Skin of body (tissue), 3 donors: ENCODE measurements at places on chromosomes 1 and 21. TPM values are rescaled to one million over a fixed set of nuclear protein-coding genes. Genes with fewer than 3 reads are reported as not detected.
A peak's percentile ranks its signal among the peaks of the same experiment; 100 is the strongest.

PCP4 gene
- not detected for total RNA-seq

SPATA1 gene
- 0.79 TPM for total RNA-seq

CSF1 gene
- total RNA-seq: 9.8 TPM

ADAMTS4 gene
- total RNA-seq: 6.8 TPM

VANGL2 gene
- 11.0 TPM for total RNA-seq

DMRTA2 gene
- total RNA-seq: not detected

KANK4 gene
- total RNA-seq: 10.1 TPM

TRNP1 gene
- total RNA-seq: 4.0 TPM

ANGPTL3 gene
- not detected for total RNA-seq

LCE1F gene
- not detected for total RNA-seq

KRTAP19-1 gene
- total RNA-seq: 11.4 TPM

TDRKH gene
- total RNA-seq: 6.0 TPM

BMP8A gene
- 1.3 TPM for total RNA-seq

NCAM2 gene
- total RNA-seq: 7.1 TPM

SEMA6C gene
- total RNA-seq: 10.7 TPM

SYT14 gene
- total RNA-seq: 1.2 TPM

GRCh38 chr1:156746406-156746727 lies 5.1 kb downstream of the HDGF start:
- no peak for DNase-seq

DNA sequence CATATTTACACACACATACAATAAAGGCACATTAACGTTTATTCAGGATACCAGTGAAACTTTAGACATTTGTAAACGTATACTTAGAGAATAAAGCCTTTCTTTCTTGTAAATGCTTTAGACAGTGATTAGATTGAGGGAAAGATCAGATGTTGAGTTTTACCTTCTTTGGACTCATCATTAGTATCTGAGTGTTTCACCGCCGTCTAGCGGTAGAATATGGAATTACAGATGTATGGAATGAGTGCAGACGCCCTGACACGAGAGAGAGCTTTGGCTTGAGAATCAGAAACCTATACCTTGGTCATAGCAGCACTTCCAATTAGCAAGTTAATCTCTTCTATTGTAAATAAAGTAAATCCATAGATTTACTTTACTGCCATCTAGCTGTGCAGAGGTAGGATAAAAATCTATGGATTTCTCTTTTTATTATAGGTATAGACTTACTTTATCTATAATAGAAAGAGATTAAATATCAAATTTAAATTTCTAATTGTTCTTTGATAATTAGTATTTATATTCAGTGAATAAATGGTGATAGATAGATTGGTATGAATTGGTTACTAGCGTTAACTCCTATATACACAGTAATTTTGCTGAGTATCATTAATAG lies 12.6 kb downstream of the FLG2 start:
- DNase-seq: peak; percentile 10

DNA sequence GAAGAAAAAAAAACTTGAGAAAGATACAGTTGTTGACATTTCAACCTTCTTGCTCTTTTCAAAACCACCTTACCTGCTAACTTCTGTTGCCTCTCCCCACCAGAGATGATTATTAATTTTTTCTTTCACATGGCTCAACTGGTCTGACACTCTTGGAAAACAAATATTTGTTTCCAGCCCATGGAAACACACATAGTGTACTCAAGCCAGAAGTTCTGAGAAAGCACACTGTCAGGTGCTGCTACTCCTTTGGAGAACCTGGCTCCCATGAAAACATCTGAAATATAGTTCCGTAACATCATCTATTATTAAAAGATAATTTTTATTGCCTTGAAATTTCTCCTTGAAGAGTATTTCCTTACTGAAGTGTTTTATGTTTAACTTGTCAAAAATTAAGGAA lies 145.0 kb upstream of the C1orf105 start:
- DNase-seq: no peak

- DNase-seq: no peak
Measured at GRCh38 chr1:153960206-153960605, 1.8 kb upstream of the CRTC2 start.

DNA sequence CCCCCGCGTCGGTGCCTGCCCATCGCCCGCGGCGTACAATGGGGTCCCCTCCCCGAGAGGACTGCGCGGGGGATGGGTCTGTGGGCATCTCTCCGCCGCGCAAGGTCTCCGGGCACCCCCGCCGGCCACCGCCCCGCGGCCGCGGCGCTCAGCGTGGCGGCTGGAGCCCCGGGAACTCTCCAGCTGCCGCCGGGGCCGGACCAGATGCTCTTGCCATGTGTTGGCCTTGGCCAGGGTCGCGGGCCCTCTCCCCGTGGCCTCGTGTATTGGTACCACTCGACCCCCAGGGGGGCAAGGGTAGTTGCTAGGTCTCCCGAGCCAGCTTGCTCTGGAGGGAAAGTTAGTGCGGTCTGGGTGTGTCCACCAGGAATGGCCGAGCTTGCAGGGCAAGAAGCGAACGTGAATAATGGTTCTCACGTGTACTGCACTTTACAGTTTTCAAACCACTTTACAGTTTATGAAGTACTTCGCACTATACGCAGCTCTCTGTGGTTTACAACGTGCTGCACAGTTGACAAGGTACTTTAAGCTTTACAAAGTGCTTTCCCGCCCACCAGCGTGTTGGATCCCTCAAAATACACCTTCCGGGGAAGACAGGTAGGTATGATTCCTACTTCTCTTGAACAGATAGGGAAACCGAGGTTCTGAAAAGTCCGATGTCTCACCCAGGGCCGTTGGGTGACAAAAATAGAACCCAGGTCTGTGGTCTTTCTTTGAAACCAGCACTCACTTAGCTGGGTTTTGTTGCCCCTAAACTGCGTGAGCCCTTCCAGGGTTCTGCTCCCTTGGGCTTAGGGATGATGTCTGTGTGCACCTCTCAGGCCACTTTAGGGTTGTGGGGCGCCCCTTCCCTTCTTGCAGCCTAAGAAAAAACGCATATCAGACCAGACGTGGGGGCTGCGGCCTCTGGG lies 1.2 kb downstream of the EPHB2 start:
- no peak for DNase-seq

DNA sequence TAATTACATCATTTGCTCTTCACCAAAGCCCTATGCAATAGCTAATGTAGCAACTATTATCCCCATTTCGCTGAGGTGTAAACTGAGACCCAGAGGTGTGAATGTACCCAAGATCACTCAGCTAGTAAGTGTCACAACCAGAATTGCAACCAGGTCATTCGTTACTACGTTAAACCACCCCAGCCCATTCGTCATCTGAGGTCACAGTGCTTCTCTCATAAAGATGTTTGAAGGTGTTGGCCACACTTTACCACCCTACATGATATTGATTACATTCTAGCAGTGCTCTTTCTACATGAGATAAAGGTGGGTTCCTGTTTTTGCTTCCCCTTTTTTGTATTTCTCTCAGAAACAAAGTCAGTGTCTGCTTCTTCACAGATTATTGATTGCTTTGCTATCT lies 195.3 kb downstream of the ZBTB18 start:
- no peak for DNase-seq

DNA sequence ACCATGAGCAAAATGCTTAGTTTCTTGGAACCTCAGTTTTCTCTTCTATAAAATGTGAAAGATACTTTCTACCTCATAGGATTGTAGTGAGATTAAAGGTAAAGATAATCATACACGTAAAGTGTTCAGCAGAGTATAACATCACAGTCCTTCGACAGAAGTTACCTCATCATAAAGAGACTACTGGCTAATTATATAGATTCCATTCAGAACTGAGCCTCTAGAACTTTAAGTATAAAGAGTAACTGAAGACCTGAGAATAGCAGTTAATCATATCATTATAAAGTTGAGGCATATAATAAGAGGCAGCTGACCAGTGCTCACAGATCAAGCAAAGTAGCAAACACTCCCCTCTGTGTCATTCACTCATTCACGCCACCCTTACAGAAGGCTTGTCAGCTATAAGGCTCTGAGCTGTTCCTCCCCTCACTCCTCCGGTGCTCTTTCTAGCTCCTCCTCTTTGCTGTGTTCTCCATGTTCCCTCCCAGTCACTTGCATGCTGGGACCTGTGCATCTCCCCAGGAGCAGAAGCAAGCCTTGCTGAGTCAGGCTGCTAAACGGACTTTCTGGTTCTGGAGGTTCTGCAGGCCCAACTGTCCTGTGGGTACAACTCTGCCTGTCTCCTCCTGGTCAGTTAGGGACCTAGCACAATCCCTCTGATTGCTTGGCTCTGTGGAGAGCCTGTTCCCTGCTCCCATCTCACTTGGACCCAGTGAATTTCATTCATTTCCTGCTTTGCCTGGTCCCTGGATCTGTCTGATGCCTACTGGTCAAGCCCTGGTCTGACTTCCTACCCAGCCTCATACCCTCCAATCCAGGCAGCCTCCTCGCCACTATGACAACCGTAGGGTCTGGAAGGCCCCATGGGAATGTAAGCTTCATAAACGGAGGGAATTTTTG lies 28.3 kb upstream of the LY9 start:
- DNase-seq: no peak

DNA sequence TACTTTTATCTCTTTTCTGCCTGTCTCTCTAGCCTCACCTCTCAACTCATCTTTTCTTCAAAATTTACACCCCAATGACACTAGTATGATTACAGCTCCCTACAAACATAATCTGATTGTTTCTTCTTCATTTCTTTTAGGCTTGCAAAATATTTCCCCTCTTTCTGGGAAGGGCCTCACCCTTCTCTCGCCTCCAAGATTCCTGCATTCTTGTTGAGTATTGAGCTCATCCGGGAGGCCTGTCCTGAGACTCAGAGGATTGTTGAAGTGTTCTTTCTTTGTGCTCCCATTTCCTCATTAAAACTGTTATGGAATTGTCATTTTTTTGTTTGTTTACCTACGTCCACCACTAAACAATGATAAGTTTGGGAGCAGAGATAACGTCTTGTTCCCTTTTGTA lies 99.1 kb upstream of the CHRM3 start:
- DNase-seq: no peak

DNA sequence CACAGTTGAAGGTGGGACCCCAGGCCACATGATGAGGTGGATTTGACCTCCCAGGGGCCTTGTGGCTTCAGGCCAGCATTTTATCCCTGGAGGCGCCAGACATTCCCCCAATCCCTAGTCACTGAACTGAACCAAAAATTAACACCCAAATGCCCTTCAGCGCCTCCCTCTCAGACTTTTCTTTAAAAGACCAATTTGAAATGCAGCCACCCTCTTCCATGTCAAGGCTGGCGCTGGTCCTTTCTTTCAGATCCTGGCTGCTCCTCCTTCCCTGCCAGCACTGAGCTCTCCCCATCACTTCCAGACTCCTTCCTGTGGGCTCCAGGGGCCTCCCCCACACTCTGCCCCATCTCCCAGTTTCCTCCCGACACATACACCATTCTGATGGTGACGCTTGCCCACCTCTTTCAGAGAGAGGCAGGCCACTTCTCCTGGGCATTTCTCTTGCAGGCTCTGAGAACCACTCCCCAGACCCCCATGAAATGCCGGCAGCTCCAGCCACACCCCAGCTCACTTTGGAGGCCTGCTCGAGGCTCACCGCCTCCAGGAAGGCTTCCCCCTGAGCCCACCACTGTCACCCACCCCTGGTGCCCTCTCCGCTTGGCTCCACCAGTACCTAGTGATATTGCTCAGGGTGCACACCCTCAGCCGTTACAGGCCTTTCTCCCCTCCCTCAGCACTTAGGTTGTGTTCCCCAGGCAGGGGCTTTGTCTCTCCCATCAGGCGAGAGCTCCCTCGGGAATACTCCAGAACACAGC lies 27.0 kb downstream of the NAV1 start:
- DNase-seq: no peak

DNA sequence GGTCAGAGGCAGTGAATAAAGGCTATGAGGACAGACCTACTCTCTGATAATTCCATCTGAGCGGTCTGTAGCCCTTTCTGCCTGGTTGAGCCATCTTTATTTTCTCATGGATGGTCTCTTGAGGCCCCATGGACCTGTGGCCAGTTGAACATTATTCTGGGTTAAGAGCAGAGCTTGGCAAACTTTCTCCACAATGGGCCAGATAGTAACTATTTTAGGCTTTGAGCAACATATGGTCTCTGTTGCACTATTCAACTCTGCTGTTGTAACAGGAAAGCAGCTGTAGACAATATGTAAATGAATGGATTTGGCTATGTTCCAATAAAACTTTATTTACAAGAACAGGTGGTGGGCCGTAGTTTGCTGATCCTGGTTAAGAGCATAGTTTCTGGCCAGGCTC lies 62.7 kb downstream of the KAZN start:
- peak; percentile 72 for DNase-seq

GRCh38 chr1:93616996-93617669 lies 64.5 kb downstream of the BCAR3 start:
- no peak for DNase-seq

DNA sequence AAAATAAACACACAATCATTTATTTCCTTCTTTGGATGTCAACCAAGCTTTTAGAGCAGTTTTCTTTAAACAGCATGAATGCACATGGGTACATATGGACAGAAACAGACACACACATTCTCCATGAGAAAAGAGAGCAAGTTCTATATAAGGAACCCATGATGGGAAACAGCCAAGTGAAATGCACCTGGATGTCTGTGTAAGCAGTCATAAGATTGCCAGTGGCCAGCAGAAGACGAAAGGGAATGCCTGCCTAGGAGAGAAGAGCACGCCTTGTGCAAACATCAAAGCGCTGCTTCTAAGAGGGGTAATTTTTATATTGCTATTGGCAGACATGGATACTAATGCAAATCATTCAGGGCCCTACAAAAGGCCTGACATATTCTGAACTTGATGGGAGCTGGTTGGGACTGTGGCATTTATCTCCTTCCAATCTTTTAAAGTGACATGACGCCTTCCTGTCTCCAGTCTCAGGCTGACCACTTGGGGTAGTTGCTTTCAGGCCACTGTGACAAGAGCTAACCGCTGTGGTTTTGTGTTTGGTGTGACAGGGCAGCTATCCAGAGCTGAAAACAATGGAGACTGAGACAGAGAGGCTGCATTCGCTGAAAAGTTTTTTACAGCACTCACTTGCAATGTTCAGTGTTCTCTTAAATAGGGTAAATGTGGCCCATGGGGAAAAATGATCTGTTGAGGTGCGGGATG lies 75.0 kb upstream of the DPT start:
- no peak for DNase-seq

DNA sequence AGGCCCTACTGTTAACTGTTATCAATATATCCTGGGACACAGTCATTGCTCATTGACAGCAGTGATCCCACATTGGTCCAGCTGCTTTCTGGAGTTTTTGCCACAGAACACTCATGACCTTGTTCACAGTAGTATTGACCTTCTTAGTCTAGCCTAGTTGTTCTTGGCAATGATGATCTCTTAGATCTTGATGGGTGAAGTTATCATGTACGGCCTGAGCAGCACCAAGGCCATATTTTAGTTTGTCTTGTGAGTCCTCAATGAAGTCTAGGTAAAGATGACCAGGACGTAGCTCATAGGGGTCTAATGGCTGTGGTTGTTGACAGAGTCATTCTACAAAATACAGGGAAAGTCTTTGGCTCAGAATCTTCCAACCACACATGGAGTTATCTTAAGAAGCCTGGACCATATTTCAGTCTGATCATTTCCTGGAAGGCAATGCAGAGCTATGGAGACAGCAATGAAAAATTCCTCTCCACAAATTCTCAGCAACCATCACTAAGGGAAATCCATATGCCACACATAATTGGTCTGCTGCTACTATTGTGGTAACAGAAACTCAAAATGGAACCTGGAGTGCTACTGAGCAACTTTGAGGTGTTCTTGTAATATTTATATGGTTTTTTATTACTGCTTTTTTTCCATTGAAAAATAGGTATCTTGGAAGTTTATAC lies 279.6 kb downstream of the GRIK1 start:
- DNase-seq: no peak
